ENCODE measurements at places on chromosomes 6 and 20. TPM values are rescaled to one million over a fixed set of nuclear protein-coding genes. Genes with fewer than 3 reads are reported as not detected.

The MYBL2 gene
- 0.11 TPM for total RNA-seq

The GUCA1A gene
- total RNA-seq: not detected

The OTOR gene
- total RNA-seq: not detected

The THBD gene
- total RNA-seq: 0.50 TPM

The RALGAPA2 gene
- total RNA-seq: 33.6 TPM

The RBM24 gene
- not detected for total RNA-seq

All from CD4-positive, alpha-beta memory T cell (primary cell).